ENCODE measurements at places on chromosomes 2 and 18. TPM values are rescaled to one million over a fixed set of nuclear protein-coding genes. Genes with fewer than 3 reads are reported as not detected.

The NCK2 gene
- total RNA-seq = 16.5 TPM

The UGT1A6 gene
- total RNA-seq = not detected

The SLC23A3 gene
- total RNA-seq = 0.63 TPM

The CNDP1 gene
- not detected for total RNA-seq

The AGXT gene
- total RNA-seq = not detected

The TXNDC2 gene
- total RNA-seq = 0.16 TPM

The DYNAP gene
- total RNA-seq = not detected
